ENCODE measurements at places on chromosomes 5 and 9.

GRCh38 chr5:59588922-59589321, 304.6 kb downstream of the PDE4D start:
- DNase-seq, result no peak

DNA sequence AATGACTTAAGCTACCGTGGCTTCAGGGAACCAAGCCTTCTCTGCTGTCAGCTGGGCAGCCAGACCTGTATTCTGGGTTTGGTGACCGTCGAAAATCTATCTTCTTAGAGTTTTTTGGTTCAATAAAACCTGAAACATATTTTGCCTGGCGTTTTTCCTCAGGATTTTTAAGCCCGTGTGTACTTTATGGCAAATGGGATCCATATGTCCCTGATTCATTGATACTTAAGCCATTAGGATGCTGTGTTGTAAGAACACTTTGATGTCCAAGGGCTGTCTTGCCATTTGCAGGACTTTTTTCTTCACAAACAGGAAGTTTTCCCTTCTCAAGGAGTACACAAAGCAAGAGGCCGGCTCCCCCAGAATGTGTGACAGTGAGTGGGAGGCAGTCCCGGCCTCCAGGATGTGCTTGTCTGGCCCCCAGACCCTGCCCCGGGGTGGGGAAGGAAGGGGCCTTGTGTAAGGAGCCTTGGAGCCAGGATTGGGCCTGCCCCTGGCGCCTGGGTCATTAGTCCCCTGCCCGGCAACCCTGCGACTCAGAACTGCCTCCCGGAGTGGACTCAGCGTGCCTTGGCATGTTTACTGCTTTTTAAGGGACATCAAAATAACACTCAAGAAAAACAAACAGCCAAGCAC, 83.4 kb upstream of the SMIM23 start:
- no peak for DNase-seq

GRCh38 chr9:137977571-137978261, 100.1 kb downstream of the CACNA1B start:
- no peak for DNase-seq

DNA sequence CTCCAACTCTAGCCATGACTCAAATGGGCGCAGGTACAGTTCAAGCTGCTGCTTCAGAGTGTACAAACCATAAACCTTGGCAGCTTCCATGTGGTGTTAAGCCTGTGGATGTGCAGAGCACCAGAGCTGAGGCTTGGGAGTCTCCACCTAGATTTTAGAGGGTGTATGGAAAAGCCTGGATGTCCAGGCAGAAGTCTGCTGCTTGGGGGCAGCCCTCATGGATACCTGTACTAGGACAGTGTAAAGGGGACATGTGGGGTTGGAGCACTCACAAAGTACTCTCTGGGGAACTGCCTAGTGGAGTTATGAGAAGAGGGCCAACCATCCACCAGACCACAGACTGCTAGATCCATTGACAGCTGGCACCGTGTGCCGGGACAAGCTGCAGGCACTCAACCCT, 273.5 kb upstream of the ST8SIA4 start:
- no peak for DNase-seq

DNA sequence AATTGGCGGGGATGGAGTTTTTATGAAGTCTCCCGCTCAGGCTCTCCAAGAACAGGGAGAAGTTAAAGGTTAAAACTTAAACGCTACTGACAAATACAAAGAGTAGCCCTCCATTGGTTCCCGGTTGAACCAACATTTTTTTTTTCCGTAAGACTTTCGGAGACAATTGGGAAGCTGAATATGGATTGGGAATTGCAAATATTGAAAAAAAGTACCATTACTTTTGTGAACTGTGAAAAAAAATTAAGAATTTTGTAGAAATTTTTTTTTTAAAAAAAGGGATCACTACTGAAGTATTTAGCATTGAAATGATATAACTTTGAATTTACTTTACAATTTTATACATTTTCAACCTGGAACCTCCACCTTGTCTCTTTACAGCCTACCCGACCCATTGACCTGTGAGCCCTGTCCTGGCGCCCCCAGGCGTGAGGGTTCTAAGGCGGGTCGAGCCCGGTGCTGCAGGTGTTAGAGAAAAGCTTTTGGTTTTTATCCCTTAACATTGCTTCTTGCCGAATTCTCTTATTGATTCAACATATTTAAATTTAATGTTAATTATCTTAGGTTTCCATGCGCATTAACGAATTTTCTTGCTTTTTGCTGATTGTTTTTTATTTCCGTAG, 448 bp upstream of the ZNF782 start:
- DNase-seq, result no peak

- DNase-seq, result no peak
Measured at GRCh38 chr5:95565280-95565920, 10.5 kb downstream of the ARSK start.

- no peak for DNase-seq
Measured at GRCh38 chr9:36325081-36325828, 67.0 kb upstream of the GNE start.

DNA sequence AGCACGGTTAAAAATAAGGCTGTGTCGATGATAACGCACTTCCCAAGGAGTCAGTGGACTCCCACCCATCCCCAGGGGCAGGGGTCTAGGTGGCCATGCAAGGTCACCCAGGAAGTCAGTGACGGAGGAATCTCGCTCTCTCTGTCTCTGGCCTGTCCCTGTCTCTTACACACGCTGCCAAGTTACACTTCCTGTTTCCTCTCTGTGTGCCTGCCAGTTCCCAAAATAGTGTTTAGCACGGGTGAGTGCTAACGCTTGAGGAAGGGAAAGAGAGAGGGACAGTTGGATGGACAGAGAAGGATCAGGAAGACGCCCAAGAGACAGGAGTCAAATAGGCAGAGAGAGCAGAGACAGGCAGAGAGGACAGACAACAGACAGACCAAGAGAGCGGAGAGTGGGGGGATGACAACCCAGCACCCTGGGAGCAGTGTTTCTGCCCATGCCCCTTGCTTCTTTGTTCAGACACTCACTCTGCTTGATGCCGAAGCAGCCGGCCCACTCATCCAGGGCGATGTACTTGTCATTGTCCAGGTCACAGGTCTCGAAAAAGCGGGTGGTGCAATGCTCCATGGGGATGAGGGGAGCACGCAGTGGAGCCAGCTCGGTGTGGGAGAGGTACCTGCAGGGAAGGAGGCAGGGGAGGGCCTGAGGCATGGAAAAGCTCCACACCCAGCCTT, 23.0 kb downstream of the SPARC start:
- no peak for DNase-seq

DNA sequence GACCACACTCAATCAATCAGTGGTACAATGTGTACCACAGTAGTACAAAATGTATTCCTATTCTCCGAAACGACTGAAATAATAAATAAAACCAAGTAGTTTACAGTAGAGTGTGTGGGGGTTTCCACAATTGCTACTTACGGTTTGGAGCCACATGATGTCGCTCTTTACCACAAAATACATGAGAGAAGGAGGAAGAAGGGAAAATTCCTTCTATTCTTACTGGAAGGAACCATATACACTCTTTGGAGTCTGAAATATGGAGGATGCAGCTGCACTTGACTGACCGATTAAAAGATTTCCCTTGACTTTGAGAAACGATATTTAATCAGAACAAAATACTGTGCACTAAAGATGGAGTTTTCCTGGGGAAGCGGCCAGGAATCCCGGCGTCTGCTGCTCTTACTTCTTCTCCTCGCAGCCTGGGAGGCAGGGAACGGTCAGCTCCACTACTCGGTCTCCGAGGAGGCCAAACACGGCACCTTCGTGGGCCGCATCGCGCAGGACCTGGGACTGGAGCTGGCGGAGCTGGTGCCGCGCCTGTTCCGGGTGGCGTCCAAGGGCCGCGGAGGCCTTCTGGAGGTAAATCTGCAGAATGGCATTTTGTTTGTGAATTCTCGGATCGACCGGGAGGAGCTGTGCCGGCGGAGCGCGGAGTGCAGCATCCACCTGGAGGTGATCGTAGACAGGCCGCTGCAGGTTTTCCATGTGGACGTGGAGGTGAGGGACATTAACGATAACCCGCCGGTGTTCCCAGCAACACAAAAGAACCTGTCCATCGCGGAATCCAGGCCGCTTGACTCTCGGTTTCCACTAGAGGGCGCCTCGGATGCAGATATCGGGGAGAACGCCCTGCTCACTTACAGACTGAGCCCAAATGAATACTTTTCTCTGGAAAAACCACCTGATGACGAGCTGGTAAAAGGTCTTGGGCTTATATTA, at the start of gene PCDHA4:
Gene PCDHA4 (plus strand): TSS at position 235 of the 942 bp plus-strand sequence.
- DNase-seq, result peak; percentile 79

DNA sequence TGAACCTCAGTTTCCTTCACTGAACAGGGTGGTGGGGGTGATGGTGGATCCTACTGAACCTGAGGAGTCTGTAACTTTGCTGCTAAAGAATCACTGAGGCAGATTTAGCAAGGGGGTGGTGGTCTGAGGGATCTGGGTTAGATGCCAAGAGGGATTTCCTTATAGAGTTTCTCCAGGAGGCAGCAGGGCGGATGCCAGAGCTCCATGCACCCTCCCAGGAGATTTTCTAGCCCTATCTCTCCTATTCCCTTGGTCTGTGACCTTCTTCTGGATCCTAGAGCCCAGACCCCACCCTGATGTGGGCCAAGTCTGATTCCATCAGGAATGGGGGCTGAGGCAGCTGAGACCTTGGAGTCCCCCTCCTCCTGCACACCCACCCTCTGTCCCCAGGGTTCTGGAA, 6.0 kb downstream of the PTGS1 start:
- no peak for DNase-seq

GRCh38 chr5:118293378-118293777, 695.0 kb downstream of the DTWD2 start:
- DNase-seq, result no peak

- DNase-seq, result no peak
Measured at GRCh38 chr5:134945041-134945440, 22.7 kb upstream of the CATSPER3 start.

GRCh38 chr5:932628-933250, 40.1 kb downstream of the TRIP13 start:
- DNase-seq, result no peak

DNA sequence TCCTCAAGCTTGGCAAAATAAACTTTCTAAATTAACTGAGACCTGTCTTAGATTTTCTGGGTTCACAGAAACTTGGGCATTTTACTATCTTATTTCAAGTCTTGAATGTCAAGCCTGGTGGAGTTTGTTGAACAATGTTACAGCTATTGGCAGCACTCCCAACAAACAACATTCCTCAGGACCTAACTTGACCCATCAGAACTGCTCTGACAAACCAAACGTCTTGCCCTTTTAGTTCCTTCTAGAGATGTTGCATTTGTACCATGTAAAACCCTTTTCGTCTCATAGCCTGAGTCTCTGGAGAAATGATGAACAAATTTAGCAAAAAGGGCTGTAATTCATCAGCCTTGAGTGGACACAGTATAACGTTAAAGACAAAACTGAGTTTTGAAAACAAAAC, 51.1 kb downstream of the GNA14 start:
- DNase-seq, result no peak

DNA sequence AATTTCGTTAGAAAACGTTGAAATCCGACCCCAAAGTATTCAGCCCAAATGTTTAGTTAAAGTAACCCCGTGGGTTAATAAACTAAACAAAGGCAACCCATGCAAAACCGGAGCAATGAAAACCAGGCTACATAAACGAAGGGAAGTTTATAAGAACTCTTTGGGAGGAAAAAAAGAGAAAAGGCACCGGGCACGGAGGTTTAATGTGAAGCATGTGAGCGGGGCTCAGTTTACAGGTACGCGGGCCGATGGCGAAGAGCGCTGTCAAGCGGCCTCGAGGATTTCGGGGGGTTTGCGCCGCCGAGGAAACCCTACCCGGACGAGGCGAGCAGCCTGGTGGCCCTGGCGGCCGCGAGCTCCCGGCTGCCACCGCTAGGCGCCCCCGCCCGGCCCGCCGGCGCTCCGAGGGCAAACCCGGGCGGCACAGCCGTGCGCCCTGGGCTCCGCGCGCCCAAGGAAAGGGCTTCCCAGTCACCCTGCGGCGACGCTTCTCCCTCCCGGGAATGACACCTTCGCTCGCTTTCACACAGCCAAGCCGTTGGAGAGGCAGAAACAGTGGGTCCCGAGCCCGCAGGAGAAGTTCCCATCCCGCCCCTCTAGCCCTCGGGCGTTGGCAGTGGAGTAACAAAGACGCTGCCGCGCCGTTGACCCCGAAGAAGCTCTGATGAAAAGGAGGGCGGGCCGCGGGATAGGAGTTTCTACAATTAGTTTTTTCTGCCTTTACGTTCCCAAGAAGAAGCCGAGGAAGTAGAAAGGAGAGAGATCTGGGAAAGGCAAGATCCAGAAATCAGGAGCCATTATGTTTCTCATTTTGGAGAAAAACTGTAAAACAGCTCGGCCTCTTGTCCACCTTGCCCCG, 126.0 kb downstream of the TMEM174 start:
- no peak for DNase-seq

GRCh38 chr5:32095261-32095671, 78.9 kb downstream of the GOLPH3 start:
- no peak for DNase-seq

GRCh38 chr9:91073049-91073810, 271.6 kb downstream of the SYK start:
- no peak for DNase-seq

DNA sequence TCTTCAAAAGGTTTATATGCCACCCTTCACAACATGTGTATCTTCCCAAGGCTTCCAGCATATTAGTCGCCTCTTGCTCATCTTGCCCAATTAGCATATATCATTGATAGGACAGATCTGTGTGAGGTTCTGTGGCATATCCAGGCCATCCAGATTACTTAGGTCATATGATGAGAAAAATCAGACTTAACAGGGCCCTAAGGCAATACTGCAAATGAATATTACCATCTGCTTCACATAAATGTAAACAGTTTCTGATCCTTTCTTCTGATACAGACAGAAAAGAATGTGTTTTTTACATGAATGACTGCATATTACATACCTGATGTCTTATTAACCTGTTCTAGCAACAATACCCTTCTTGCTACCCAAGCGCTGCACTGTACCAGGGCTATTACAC, 41.3 kb upstream of the GHR start:
- no peak for DNase-seq
